Cerebellar cortex (tissue), 1 donor: ENCODE measurements at places on chromosomes 16 and 17.
A peak's percentile ranks its signal among the peaks of the same experiment; 100 is the strongest.

DNA sequence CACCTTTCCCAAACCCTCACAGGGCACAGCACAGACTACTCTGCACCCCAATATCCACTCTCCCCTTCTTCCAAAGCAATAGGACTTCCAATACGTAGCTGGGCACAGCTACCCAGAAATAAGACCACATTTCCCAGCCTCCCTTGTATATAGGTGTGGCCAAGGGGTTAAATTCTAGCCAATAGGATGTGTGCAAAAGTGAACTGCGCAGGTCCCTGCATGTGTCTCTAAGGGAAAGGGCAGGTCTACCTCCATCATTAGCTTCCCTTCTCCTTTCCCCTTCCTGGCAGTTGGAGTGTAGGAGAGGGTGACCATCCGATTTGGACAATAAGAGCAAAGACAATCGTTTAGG is 25.5 kb upstream of the SNN start:
- DNase-seq, result peak; percentile 27

DNA sequence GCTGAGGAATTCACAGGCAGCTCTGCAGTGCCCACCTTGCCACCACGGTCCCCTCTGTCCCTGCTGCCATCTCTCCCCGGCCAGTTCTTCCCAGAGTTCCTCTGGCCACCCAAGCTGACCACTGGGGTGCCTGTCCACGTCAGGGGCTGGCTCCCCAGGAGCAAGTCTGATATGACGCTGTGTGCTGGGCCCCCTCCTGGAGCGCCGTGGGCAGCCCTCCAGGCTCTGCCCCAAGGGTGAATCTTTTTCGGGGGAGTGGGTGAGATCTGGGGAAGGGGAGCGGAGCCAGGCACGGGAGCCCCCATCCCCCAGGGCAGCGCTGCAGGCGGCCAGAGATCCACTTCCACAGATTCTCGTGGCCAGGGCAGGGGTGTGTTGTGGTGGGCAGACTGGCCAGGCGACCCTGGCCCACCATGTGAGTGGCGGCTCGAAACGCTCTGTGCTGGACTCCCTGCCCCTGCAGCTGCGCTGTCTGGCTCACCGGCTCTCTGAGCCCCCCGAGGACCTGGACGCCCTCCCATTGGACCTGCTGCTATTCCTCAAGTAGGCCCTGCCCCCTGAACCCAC is 3.7 kb downstream of the MSLN start:
- no peak for DNase-seq

GRCh38 chr17:72380120-72380519 is 259.3 kb downstream of the SOX9 start:
- no peak for DNase-seq

DNA sequence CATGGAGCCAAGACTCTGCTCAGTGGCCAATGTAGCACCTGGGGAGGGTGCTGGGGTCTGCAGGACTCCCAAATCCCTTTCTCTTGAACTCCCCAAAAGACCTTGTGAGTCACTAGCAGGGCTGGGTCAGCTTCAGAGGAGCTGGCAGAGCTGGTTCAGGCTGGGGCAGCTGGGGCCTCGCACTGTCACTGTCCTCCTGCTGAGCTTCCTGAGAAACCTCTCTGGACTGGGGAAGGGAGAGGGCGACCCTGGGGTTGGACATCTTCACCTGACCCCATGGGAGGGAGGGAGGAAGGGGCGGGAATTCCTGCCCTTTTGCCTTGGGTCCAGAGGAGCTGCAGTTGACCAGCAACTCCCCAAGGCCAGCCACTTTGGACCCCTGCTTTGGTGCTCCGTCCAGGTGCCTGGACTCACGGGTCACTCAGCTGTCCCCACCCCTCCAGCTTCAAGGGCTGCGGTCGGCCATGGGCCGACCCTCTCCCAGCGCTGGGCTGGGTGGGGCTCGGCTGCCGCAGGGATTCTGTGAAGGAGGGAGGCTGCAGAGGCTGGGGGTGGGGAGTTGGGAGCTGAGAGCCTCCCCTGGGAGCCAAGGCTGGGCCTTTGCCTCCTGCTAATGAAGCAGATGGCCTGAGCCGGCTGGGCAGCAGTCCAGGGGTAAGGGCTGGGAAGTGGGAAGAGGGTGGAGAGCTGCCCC is 9.2 kb downstream of the FMNL1 start:
- no peak for DNase-seq

- DNase-seq, result no peak
Observed at GRCh38 chr16:1821861-1822611, 4.6 kb downstream of the HAGH start.

GRCh38 chr17:10737736-10738135 is 7.9 kb upstream of the TMEM220 start:
- no peak for DNase-seq

- no peak for DNase-seq
Observed at GRCh38 chr16:86591270-86591669, 12.9 kb downstream of the FOXL1 start.

GRCh38 chr16:82368041-82368440 is 198.0 kb upstream of the MPHOSPH6 start:
- peak; percentile 21 for DNase-seq

DNA sequence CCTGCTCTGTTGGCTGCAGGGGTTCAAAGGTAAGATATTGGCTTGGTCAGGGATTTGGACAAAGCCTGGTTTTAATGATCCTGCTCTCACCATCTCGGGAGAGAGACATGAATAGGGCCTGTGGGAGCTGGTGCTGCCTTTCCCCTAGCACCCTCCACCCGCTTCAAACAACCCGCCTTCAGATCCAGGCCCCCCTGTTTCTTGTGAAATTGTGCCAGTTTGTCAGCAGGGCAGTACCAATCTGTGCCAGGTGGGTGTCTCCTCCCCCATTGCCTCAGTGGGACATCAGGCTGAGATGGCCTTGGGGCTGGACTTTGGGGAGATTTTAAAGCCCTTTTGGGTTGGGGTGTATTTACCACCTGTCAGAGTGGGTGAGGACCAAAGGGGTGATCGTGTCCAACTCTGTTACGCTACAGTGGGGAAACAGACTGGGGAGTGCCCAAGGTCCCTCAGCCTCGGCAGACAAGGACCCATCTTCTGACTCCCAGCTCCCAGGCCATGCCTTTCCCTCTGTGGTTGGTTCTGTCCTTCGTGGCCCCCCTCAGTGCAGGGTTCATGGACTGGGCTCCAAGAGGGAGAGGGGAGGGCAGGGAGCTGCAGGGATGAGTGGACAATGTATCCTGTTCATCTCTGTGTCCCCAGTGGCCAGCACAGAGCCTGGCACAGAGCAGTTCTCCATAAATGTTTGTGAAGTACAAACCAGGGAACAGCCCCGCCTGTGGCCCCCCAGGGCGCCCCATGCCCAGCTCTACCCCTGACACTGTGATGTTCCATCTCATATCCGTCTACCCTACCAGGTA is 3.3 kb downstream of the ARHGAP23 start:
- DNase-seq, result no peak

GRCh38 chr16:7714775-7715174 is 382.1 kb downstream of the RBFOX1 start:
- no peak for DNase-seq

DNA sequence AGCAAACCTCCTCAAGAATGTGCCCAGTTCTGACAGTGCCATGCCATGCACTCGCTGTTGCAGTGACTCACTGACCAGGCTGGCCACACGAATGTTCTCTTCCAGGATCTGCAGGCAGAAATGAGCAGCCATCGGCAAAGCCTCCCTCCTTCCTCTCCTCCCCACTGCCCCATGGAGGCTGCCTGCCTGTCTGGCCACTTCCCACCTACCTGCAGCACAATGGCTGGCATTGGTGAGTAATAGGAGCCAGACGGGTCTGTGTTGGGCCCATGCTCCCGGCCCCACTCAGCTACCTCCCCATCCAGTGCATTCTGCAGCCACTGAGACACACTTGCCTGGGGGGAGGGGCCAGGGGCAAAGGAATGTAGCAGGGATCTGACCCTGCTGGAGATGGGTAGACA is 2.8 kb upstream of the MATCAP1 start:
- no peak for DNase-seq

- DNase-seq, result no peak
Observed at GRCh38 chr16:1494711-1495110, 1.6 kb downstream of the TELO2 start.

- no peak for DNase-seq
Observed at GRCh38 chr16:66439051-66439730, 12.1 kb downstream of the BEAN1 start.

- DNase-seq, result no peak
Observed at GRCh38 chr16:69756705-69757104, 2.0 kb upstream of the NOB1 start.
